ENCODE measurements at places on chromosomes 13 and 19. TPM values are rescaled to one million over a fixed set of nuclear protein-coding genes. Genes with fewer than 3 reads are reported as not detected.

GAPDHS gene
- polyA plus RNA-seq = not detected

ZNF17 gene
- 7.3 TPM for polyA plus RNA-seq

RFXANK gene
- 64.6 TPM for polyA plus RNA-seq

C1QTNF9 gene
- 8.7 TPM for polyA plus RNA-seq

CELF5 gene
- polyA plus RNA-seq = 0.08 TPM

GZMM gene
- polyA plus RNA-seq = 0.21 TPM

ZNF264 gene
- 13.7 TPM for polyA plus RNA-seq

CBY2 gene
- not detected for polyA plus RNA-seq

KRTDAP gene
- polyA plus RNA-seq = 6.6 TPM

ELSPBP1 gene
- polyA plus RNA-seq = not detected

DCT gene
- polyA plus RNA-seq = 0.74 TPM

FBXO17 gene
- polyA plus RNA-seq = 32.3 TPM

ZNF700 gene
- polyA plus RNA-seq = 7.4 TPM

TICAM1 gene
- polyA plus RNA-seq = 6.4 TPM

GRCh38 chr13:39317291-39317690 is 279.0 kb downstream of the NHLRC3 start:
- DNase-seq = peak; percentile 56

GRCh38 chr13:38538422-38538821 is 148.5 kb upstream of the FREM2 start:
- DNase-seq = no peak

- DNase-seq = no peak
Observed at GRCh38 chr13:31767175-31767900, 28.0 kb downstream of the RXFP2 start.

DNA sequence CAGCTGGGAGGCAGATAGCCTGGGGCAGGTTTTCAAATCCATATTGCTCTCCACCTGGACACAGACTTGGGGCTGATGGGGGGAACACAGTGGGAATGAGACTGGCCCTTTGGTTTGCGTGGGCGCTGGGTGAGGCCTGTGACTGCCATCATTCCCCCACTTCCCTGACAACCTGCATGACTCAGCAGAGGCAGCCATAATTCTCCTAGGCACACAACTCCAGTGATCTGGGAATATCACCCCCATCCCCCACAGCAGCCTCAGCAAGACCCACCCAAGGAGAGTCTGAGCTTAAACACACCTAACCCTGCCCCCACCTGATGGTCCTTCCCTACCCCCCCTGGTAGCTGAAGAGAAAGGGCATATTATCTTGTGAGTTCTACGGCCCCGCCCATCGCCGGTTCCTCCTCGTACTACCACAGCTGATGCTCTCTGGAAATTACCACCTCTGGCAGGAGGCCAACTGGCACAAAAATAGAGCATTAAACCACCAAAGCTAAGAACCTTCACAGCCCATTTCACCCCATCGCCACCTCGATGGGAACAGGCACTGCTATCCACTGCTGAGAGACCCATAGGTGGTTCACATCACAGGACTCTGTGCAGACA is 71.0 kb downstream of the RNF17 start:
- DNase-seq = no peak

- peak; percentile 28 for DNase-seq
Observed at GRCh38 chr13:23427881-23428528, 5.5 kb downstream of the SACS start.

DNA sequence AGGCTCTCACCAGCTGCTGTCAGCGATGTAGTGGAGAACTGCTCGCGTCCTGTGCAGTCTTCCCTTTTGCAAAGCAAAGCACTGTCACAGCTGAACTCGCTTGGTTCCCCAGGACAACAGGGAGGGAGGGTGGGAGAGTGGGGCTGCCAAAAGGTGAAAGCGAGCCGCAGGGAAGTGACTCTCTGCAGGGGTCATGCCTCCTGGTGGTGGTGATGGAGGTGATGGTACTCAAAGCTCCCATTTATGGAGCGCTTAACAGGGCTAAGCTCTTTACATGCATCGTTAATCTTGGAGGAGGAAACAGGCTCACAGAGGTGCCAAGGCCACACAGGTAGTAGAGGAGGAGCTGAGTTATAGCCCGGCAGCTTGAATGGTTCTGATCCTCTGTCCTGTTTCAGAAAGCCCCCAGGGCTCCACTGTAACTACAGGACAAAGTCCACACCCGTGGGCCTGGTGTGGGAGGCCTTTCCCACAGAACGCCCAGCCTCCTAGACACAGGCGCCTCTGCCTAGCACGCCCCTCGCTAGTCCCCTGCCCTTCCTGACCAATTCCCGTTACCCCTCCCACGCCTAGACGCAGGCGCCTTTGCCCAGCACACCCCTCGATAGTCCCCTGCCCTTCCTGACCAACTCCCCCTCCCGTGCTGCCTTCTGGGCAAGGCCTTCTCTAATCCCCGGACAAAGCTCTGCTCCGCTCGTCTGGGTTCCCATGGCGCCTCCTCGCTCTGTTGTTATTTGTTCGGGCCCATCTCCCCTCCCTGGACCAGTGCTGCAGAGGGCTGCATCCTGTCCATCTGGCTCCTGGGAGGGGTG is 10.7 kb downstream of the PPP1R37 start:
- no peak for DNase-seq

DNA sequence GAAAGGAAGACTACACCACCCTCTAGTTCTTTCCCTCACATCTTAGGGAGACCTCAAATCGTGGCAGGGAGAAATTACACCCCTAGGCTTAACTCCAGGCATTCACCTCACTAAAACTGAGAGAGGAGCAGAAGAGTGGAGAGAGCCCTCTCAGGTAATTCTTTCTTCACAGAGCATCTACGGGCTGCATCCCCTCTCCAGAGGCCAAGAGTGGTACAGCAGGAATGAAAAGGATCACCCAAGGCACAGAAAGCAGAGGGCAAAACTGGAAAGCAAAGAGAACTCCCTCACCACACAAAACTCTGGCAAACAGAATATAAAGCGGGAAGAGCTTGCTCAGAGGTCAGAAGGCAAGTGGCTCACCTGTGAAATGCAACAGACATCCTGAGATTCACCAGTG is 661.2 kb downstream of the TBC1D4 start:
- no peak for DNase-seq

GRCh38 chr13:46355901-46356590 is 31.0 kb downstream of the RUBCNL start:
- no peak for DNase-seq

- no peak for DNase-seq
Observed at GRCh38 chr13:42777467-42777866, 3.9 kb upstream of the FAM216B start.

DNA sequence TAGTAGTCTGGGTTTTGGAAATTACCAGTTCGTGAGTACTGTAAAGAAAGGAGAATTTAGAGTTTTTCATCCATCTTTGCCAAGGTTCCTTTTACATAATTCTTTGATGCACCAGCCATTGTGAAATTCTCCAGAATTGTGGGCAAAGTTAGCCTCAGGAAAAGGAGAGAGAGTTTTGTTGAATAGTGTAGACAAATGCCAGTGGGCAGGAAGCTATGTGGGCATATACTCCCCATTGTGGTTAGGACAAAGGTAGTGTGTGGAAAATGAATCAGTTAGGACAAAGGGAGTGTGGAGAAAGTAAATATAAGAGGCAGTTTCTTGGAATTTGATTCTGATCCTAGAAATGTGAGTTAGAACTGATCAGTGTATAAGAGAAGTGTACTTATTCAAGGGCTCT is 67.9 kb downstream of the PCCA start:
- no peak for DNase-seq

DNA sequence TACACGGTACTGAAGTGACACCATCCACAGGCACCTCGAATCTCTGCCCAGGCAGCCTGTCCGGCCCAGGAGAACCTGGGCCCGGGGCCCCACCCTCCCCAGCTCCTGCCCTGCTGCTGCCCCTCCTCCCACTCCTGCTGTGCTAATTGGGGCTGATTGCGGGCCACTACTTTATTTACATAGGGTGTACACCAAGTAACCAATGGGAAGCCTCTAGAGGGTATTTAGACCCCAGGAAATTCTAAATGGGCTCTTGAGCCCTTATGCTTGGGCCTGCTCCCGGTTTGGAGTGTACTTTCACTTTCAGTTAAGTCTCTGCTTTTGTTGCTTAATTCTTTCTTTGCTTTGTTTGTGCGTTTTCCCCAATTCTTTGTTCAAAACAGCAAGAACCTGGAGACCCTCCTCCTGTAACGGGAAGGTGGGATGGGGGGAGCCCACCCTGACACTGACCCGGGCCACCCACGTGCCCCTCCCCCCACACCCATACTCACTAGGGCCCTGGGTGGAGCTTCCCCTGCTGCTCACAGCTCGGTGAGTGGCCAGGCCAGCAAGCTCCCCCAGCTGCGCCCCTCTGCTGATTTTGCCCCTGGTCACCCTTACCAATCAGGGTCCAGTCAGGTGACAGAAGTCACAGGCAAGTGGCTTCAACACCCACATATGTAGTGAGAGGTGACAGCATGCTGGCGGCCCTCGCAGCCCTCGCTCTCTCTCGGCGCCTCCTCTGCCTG is 9.4 kb downstream of the SCGB2B2 start:
- DNase-seq = no peak

- peak; percentile 26 for DNase-seq
Observed at GRCh38 chr13:89310943-89311672, 1639.9 kb downstream of the SLITRK5 start.

DNA sequence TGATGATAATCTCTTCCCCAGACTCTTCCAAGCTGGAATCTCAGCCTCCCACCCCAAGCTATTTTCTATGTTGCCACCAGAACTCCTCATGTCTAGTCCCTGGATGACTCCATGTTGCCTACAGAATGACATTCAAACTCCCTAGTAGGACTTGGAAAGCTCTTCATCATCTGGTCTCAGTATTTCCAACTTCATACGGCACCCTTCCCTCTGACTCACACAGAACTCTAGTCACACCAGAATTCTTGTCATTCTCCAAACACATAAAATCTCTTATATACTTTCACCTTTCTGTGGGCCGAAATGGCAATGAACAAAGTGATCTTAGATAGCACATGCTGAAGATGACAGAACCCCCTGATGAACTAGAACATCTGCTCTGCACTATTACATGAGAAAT is 86.2 kb downstream of the CAB39L start:
- DNase-seq = no peak

- no peak for DNase-seq
Observed at GRCh38 chr19:5273782-5274181, 66.8 kb downstream of the PTPRS start.

DNA sequence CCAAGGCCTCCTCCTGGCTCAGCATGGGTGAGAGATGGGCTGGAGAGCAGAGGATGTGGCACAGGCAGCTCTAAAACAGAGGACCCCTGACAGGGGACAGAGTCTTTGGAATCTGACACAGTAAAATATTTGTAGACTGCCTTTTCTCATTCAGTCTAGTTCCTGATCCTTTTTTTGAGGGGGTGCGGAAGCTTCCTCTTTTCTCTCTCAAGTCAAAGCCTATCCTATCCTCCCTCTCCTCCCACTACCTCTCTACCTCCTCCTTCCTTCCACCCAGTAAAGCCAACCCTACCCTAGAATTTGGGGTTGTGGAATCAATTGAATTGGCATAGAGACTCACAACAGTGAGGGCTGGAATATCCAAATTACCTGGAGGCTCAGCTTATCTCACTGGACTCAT is 82.0 kb downstream of the TEX26 start:
- no peak for DNase-seq

DNA sequence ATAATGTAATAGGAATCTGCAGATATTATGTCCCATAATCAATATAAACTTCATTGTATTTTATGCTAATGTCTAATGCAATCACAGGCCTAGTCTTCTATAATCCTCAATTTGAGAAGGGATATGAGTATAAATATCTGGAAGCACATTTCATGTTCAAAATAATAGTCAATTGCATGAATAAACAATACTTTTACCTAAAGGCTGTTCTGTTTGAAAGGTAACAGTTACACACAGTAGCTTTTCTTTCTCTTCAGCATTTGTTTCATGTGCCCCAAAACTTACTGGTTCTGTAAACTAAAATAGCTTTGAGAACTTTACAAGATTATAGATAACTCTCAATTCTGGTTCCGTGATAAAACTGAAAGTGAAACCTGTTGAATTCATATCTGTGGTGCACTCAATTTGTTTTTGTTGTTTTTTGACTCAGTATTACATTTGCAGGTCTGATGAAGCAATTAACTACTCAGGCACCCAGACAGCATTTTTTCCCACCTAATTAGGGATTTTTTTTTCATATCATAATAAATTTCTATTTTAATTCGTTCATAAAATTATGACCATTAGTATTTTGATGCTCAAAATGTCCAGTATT is 1193.8 kb downstream of the SLITRK1 start:
- no peak for DNase-seq

- DNase-seq = no peak
Observed at GRCh38 chr13:113967729-113968462, 6.0 kb downstream of the C13orf46 start.

- DNase-seq = peak; percentile 53
Observed at GRCh38 chr19:57068921-57069697, 50.7 kb upstream of the USP29 start.

DNA sequence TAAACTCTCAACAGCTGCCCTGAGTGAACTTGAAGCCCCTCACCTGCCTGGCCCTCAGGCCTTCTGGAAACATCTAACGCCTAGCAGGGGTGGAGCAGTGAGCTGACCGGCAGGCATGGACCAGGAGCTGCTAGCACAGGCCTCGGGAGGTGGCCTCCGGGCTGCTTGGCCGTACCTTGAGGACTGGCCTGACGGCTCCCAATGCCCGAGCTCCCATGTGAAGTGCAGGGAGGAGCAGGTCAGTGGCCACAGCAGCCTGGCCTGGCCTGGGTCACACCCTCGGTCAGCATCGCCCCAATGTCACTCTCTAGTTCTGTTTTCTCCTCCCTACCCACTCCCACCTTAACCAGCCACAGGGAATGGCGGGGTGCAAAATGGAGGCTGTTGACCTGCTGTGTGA is 19.0 kb downstream of the TSHZ3 start:
- no peak for DNase-seq

GRCh38 chr19:44592451-44592890 is 20.9 kb upstream of the IGSF23 start:
- DNase-seq = no peak

DNA sequence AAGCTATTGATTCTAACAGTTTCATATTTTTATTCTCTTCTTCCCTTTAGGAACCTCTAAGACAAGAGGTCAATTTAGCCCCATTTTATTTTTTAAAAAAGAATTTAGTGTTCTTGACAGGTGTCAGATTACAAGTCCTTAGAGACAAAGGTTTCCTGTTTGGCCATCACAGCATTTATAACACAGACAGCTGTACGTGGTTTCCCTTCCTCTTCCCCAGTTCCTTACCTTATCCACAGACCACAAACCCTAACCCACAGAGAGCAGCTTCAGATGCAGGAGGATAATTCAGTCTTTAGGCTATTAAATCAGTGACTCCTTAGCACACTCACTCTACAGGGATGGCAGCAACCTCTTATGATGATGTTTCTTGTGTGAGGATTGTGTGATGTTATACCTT is 1210.1 kb downstream of the DIAPH3 start:
- DNase-seq = no peak

- DNase-seq = no peak
Observed at GRCh38 chr13:52399046-52399445, 6.9 kb downstream of the THSD1 start.

- DNase-seq = peak; percentile 68
Observed at GRCh38 chr19:32287811-32288227, 57.6 kb upstream of the ZNF507 start.

GRCh38 chr13:112144616-112145550 is 77.9 kb downstream of the SOX1 start:
- no peak for DNase-seq
